ENCODE measurements at places on chromosomes 4 and X.

- no peak for DNase-seq
Measured at GRCh38 chrX:1165535-1166196, 46.8 kb downstream of the CRLF2 start.

DNA sequence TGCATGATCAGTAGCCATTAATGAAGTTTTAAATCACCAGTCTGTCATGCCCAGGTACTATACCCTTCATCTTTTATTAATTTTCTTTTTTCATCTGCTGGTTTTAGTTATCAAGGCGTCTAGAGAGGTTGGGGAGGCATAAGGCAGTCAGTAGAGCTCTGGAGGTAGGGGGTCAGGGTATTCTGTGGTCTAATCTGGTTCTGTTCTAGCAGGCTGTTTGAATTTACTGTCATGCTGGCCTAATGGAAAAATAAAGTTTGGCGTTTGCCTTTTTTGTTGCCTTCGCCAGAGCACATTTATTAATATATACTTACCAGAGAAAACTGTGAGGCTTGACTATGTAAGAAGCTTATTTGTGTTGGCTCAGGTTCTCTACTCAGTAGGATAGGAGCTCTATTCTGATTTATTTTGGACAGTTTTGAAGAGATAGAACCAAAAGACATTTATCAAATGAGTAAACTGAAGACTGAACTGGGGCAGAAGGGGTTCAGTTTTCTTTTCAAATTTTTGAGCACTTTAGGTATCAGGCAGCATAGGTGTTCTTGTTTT is 46.9 kb downstream of the TMEM131L start:
- no peak for DNase-seq

- no peak for DNase-seq
Measured at GRCh38 chr4:155545456-155545855, 121.2 kb upstream of the GUCY1A1 start.

DNA sequence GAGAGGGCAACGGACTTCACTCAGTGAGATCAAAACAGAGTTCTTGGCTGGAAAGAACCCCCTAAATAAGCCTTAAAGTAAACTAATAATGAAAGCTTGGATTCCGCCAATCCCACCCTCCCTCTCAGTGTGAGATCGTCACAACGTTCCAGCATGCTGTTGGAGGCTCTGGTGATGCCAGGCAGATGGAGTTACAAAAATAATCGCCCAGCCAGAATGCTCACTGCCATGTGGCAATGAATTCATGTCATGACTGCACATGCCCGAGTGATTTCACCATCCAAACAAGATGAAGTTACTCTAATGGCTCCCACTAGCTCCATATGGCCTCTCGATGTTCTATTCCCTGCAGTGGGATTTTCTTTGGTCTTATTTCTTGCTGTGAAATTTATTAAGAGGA is 248.0 kb downstream of the SPATA18 start:
- DNase-seq, result no peak

- DNase-seq, result no peak
Measured at GRCh38 chrX:35711281-35711680, 86.9 kb upstream of the MAGEB16 start.

DNA sequence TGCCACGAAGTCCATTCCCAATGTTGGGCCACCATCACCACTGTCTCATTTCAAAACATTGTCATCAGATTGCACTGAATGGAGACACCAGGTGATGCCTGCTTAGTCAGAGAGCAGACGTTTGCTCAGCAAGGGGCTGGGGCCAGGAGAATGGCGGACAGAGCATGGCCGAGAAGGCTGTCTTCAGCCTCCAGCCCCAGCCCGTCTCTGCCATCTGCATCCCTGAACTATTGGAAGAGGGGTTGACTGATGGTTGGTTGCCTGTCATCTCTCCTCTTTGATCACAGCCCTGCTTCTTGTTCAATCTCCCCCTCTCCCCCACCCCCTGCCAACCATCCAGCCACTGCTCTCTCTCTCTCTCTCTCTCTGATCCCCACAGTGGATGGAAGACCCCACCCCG is 140.9 kb downstream of the SHOX start:
- no peak for DNase-seq

GRCh38 chr4:182286931-182287330 is 43.7 kb downstream of the TENM3 start:
- DNase-seq, result no peak

- DNase-seq, result no peak
Measured at GRCh38 chr4:31234494-31234893, 514.3 kb downstream of the PCDH7 start.
